ENCODE measurements at places on chromosomes 13 and 19. TPM values are rescaled to one million over a fixed set of nuclear protein-coding genes. Genes with fewer than 3 reads are reported as not detected.

DNA sequence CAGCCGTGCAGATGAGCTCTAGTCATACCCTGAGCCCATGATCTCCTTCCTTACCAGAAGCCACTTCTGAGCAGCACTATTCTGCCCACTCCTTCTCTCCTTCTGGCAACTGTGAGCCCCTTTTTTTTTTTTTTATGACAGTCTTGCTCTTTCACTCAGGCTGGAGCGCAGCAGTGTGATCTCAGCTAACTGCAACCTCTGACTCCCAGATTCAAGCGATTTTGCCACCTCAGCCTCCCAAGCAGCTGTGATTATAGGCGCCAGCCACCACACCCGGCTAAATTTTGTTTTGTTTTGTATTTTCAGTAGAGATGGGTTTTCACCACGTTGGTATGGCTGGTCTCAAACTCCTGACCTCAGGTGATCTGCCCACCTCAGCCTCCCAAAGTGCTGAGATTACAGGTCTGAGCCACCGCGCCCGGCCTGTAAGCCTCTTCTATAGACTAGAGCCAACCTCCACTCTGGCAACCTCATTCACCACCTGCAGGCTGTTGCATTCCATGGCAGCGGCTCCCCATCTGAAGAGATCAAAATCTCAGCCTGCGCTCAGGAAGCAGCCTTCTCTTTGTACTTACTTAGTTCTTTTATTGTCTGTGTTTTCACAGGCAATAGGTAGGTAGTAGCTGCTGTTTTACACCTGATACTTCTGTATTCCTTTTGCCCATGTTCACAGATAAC is 34.8 kb upstream of the NDFIP2 start:
- no peak for DNase-seq

- peak; percentile 66 for DNase-seq
Observed at GRCh38 chr13:110319774-110320509, 12.9 kb downstream of the COL4A2 start.

Gene C19orf67
- not detected for total RNA-seq

Gene ZNF575
- 2.2 TPM for total RNA-seq

- DNase-seq: peak; percentile 19
Observed at GRCh38 chr19:16441661-16442162, 30.1 kb downstream of the EPS15L1 start.

DNA sequence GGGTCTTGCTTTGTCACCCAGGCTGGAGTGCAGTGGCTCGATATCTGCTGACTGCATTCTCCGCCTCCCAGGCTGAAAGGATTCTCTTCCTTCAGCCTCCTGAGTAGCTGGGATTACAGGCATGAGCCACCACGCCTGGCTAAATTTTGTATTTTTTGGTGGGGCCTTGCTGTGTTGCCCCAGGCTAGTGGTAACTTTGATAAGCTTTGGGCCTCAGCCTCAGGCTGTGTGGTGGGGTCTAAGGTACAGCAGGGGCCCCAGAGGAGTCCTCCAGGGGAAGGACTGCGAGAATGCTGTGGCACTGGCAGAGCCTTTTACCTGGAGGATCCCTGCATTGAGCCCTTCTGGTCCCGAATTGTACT is 7.2 kb downstream of the DOT1L start:
- DNase-seq: no peak
